ENCODE measurements at places on chromosomes 11 and 22.
A peak's percentile ranks its signal among the peaks of the same experiment; 100 is the strongest.

DNA sequence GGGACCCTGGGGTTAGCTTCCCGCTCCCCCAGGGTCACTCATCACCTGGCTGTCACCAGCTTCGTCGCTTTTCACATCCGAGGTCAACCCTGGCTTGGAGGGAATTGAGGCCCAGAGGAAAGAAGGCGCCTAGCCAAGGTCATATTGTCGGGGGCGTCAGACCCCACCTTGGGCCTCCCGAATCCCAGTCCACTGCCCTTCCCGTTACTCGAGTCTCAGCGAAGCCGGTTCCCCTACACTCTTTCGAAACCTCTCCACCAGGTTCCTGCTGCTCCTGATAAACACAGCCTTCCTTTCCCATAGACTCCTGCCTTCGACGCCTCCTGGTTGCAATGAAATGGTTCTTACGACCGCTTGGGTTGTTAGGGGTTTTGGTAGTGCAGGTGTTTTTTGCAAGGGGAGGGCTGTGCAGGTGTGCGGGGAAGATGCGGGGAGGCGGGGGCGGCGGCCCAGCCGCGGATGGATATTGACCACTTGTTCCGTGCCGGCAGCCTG, 642 bp downstream of the NAA40 start:
- no peak for DNase-seq

GRCh38 chr11:57597461-57597915, at the start of gene SERPING1:
Gene SERPING1, plus strand, starts transcription at chr11:57597685. Its CDS starts 586 bp downstream, at chr11:57598271.
- DNase-seq: no peak

- DNase-seq: peak; percentile 16
Measured at GRCh38 chr22:43883012-43883661, 8.7 kb downstream of the PNPLA5 start.

DNA sequence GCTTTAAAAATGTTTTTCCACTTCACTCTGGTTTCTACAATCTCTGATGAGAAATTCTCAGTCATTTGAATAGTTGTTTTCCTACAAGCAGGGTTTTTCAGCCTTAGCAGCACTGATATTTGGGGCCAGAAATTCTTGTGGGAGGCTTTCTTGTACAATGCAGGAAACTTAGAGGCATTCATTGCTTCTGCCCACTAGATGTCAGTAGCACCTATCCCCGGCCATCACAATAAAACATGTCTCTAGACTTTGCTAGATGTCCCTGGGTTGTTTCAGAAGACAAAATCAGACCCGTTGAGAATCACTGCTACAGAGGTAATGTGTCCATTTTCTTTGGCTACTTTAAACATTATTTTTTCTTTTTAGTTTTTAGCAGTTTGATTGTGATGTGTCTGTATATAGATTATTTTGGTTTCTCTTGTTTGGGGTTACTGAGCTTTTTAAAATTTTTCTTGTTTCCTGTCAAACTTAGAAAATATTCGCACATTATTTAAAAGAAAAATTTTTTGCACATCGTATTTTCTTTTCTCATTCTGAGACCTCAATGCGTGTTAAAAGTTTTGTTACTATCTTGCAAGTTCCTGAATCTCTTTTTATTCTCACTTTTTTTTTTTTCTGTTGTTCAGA, 60.8 kb upstream of the CCDC179 start:
- no peak for DNase-seq

DNA sequence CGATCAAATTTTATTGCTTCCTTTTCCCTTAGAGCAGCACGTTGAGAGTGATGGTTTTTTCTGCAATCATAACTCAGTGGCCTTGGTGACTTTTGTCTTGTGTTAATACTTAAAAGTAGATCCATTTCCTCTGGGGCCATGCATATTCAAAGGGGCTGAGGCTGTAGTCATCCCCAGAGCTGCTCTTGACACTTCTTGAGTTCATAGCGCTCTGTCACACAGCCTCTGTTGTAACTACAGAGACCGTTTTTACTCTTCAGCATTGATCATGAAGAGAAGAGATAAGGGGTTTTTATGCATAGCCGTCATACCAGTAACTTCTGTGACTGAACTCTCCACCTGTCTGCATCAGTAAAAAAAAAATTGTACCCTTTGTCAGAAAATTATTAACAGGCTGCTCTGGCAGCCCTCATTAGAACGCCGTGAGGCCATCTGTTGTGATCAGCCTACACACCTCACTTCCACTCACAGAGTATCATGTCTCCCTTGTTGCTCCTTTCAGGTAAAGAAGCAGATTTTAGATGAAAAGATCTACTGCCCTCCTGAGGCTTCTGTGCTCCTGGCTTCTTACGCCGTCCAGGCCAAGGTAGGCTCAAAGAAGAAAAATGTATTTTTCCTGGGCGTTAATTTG, 38.4 kb downstream of the NF2 start:
- no peak for DNase-seq

DNA sequence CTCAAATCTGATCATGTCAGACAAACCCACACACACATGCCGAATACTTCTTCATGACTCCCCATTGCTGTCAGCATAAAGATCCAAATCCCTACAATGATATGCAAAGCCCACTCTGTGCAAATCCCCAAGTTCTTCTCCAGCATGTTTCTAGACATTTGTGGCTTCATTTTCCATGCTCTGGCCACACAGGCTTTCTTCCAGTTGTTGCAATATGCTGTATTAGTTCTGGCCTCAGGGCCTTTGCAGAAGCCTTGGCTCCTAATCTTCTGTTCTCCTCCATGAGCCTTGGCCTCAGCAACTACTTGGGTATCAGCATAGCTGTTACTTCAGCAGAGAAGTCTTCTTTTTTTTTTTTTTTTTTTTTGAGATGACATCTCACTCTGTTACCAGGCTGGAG, 49.6 kb downstream of the NAV2 start:
- no peak for DNase-seq

DNA sequence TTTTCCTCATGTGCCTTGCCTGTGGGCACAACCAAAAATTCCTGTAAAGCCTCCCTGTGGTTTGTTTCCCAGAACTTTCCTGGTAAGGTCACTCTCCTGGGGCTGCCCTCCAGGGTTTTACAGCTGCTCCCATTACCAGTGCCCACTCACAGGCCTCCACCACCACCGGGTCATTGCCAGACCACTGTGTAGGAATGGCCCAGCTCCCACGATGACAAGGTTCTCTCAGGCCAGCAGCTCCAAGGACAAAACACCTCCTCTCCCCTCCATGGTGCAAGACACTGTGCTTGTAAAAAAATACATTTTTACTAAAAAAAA, 96.1 kb upstream of the AKIP1 start:
- no peak for DNase-seq

- DNase-seq: no peak
Measured at GRCh38 chr11:108708173-108708572, 43.3 kb downstream of the DDX10 start.

GRCh38 chr11:26578998-26579661, 7.1 kb upstream of the MUC15 start:
- DNase-seq: no peak
